ENCODE measurements at places on chromosomes 7 and 10.

- no peak for DNase-seq
Observed at GRCh38 chr7:149772241-149772955, 990 bp downstream of the ZNF467 start.

DNA sequence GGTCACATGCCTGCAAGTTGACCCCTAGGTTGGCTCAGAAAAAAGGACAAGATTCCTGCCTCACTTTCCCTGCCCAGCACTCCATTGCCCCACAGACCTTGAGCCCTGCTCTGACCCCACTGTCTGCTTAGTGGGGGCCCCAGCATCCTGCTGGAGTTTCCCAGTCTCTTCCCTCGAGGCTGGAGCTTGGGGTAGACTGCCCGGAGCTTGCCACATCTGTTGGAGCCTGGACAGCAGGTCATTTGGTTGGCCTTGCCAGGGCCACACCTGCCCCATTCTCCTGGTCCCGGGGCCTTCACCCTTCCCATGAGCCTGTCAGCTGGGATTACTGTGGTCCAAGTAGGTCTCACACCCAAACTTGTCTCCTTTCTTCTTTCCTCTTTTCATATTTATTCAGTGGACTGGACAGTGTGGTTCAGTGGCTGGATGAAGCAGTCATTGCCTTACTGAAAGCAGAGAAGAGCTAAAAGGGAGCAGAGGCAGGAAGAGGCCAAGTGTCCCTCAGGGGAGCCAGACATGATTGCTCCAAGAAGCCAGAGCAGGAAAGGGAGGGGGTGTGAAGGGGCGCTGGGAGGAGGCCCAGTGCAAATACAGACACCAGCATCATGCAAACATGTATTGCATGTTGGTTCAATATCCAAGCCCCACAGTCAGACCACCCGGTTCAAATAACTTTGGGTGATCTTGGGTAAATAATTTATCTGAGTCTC lies 56.2 kb upstream of the CACUL1 start:
- DNase-seq: no peak

DNA sequence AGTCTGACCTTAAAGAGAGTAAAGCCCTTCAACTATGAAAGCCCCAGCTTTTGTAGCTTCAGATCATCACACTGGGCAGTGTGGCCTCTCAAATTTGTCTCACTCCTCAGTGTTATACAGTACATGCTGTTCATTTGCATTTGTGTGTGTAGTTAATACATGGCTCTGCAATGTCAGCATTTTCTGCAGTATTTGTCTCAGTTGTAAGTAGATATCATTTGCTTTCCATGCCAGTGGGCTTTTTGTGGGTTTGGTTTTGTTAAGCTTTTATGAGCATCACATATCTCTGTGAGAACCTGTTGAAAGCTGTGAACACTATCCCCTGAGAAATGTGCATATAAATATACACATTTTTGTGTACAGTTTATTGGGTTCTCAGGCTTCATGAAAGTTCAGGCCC lies 57.0 kb downstream of the ZNF277 start:
- DNase-seq: no peak

DNA sequence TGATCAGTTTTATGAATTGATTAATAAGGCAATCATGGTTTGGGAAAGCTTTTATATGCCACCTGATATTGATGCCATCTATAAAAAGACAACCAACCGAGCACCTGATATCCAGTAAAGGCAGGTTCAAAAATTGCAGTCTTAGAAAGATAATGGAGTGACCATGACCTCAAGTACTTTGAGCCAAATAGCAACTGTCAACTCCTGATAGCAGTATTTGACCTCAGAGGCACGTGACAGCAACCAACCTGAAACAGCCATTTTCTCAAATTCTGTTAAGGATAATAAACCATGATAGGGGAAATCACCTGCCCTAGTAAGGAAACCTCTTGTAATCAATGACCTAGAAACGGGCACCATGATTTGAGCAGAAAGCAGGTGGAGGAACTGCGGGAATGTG lies 77.1 kb upstream of the NFE2L3 start:
- DNase-seq: no peak

DNA sequence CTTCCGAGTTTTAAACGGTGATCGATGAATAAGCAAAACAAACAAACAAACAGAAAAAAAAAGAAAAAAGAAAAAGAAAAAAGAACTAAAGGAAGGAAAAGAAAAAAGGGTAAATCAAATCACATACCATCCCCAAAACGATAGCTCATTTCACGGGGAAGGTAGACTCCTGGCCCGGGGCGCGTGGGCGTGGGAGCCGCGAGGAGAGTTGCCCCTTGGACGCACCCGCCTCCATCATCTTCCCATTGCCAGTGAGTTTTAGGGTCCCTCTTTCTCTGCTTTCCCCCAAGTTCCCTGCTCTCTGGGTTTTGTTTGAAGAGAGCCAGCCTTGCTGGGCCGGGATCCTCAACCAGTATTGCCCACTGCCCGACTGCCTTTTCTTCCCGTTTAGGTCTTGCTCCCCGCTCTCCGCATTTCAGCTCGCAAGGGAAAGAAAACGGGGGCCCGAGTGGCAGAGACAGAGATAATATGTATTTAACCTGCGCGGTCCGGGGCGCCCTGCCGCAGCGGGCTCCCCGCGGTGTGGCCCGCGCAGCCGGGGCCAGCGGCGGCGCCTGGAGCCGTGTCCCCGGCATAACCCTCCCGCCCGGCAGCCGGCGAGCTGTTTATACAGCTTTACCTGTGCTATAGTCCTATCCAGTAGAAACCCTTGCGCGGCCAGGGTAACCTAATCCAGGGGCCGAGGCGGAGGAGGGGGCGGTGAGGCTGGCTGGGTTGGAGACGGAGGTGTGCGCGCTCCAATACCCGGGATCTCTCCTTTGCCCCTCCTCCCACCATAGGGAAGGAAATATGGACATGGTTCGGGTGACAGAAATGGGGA lies 5.2 kb upstream of the GATA3 start:
- no peak for DNase-seq

- DNase-seq: no peak
Observed at GRCh38 chr10:118259288-118259906, 82.7 kb downstream of the FAM204A start.

- DNase-seq: no peak
Observed at GRCh38 chr10:46098386-46098785, 52.3 kb upstream of the MSMB start.

Measured in AG09319 (cell line).